ENCODE measurements at places on chromosomes 4 and X.

DNA sequence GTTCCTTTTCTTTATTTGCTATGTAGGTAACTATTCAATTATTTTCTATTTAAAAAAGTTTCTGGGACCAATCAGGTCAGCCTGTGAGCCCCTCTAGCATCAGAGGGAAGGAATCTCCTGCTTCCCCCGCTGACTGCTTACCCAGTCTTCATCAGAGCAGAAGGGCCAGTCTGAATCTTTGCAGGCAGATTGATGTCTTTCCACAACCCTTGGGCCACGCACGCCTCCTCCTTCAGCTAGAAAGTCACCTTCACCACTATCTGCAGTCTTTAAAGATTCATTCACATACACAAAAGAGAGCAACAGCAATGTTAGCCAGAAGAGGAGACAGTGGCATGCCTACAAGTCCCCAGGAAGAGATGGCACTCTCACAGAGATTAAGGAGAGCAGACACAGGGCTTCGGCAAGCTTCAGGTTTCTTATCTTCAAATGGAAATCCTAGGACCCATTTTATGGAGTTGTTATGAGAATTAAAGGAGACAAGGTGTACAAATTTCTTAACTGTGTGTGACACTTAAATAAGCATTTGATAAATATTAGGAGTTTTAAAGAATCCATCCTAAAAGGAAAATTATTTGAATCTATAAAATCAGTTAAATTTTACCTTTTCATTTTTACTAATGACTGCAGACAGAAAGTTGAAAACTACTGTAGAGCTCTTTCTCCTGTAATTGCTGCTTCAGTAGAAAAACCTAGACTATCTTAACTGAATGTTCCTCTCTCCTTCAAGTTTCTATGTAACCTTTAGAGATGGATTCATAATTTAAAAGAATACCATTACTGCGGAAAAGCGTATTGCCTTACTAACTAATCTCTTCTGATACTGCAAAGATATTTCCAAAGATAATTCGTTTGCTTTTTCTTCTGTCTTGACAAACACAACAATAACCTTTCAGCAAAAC is 995 bp downstream of the FGA start:
- DNase-seq: no peak

DNA sequence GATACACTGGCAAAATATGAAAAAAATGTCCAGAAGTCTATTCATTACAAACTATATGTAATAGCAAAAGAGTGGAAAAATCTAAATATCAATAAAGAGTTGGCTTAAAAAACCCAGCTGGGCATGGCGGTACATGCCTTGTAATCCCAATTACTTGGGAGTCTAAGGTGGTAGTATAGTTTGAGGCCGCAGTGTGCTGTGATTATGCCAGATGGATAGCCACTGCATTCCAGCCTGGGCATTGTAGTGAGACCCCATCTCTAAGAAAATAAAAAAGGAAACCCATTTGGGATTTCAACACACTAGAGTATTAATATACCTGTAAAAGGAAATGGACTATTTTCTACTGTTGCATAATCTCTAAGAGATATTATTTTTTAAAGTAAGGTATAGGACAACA is 45.4 kb downstream of the AFF1 start:
- DNase-seq: no peak

DNA sequence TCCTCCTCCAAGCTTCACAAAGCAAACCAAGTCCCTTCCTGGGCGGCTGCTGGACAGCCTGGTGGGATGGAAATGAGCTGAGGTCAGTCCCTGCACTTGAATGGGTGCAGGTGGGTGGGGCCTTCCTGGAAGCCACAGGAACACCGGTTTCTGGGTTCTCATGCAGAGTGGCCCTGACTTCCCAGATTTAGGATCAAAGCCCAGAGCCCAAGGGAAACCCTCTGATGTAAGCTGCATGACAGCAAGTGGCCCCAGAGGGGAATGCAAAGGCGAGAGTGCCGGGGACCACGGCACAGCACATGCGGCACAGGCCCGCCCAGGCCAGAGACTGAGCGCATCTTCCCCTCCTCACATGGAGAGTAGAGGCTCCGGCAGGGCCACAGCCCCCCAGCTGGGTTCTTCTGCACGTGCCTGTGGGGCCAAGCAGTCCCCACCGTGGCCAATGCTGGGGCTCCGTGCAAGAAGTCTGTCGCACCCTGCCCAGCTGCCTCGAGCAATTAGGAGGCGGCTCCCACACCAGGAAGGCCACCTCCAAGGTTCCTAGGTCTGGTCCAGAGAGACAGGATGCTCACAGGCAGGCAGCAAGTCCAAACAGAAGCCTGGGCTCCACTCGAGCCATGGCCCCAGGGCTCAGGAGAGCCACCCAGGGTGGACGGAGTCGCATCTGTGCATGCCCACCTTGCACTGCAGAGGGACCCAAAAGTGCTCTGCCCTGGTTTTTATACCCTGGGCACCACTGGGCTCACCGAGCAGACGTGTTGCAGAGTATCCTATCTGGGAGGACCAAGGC is 83.0 kb downstream of the HTRA3 start:
- peak; percentile 43 for DNase-seq

- DNase-seq: no peak
Measured at GRCh38 chr4:34193451-34194154, 2050.7 kb downstream of the ARAP2 start.

DNA sequence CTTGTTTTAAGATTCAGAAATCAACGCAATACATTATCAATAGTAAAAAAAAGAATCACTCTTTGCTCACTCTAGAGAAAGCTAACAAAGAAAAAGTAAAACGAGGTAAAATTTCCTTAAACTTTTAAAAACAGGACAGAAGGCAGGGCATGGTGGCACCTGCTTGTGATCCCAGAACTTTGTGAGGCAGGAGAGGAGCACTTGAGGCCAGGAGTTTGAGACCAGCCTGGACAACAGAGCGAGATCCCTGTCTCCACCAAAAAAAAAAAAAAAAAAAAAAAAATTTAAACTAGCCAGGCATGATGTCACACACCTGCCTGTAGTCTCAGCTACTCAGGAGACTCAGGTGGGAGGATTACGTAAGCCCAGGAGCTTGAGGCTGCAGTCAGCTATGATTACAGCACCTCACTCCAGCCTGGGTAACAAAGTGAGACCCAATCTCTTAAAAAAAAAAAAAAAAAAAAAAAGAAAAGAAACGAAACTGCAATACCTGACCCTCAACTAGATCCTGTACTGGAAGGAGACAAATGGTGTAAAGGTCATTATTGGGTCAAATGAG is 3.5 kb downstream of the CCNI start:
- no peak for DNase-seq

DNA sequence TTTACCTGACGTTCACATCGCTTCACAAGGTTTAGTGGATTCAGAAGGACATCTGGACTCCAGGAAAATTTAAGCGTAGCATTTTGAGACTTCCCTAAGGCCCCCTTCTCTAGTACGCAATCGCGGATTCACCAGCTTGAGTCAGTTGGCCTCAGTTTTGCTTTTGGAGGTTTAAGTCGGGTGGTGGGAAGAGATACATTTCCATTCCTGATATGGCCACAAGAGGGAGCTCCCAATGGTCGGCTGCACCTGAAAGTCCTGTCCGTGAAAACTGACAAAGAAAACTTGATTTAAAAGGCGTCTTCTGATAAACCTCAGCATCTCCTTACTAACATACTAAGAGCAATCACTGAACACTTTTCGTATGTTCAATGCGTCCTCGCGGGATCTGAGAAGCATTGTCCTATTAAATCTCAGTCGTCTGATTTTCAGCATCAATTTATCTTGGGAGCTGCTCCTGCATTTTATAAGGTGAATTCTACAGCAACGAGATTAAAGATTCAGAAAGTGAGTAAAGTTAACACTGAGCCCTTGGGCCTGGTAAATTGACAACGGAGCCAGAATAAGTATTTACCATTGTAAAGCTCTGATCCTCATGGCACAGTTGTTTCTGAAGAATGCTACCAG is 50.6 kb downstream of the LGI2 start:
- DNase-seq: peak; percentile 64

DNA sequence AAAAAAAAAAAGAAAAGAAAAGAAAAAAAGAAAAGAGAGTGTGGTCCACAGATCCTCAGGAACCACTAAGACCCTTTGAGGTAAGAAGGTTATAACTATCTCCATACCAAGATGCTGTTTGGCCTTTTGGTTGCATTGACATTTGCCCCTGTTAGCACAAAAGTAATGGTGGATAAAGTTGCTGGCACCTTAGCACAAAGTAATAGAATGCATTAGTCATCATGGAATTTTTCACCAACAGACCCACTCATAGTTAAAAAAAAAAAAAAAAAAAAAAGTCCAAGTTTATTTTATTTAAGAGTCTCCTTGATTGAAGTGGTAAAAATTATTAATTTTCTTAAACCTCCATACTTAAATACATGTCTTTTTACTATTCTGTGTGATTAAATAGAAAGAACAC is 78.4 kb upstream of the RBPJ start:
- no peak for DNase-seq

- no peak for DNase-seq
Measured at GRCh38 chr4:33025236-33025635, 2305.1 kb downstream of the PCDH7 start.

GRCh38 chrX:17606231-17606630 is 131.1 kb upstream of the SCML1 start:
- no peak for DNase-seq

- DNase-seq: no peak
Measured at GRCh38 chr4:122150931-122151330, 1.2 kb upstream of the BLTP1 start.

DNA sequence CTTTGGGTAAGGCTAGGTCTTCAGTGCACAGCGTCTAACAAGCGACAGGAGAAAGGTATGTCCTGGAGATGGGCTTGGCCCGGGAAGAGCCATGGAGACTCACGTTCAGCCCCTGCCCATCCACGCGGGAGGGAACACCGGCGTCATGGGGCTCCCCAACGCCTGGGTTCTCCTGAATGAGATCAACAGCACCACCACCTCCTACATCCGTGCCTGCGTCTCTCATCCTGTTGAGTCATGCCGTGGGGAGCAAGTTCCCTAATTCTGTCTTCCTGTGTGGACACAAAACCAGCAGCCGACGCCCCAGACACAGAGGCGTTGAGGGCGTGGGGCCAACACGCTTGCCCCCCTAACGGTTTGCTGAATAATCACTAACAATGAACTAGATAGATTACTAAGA is 20.1 kb upstream of the IL3RA start:
- DNase-seq: no peak

- no peak for DNase-seq
Measured at GRCh38 chr4:56857601-56858309, 36.3 kb upstream of the SPINK2 start.

- DNase-seq: no peak
Measured at GRCh38 chrX:29432534-29432933, 782.8 kb upstream of the MAGEB2 start.

GRCh38 chrX:73849073-73849472 is 286.1 kb downstream of the CHIC1 start:
- no peak for DNase-seq

- no peak for DNase-seq
Measured at GRCh38 chrX:45472968-45473367, 272.3 kb upstream of the DIPK2B start.

DNA sequence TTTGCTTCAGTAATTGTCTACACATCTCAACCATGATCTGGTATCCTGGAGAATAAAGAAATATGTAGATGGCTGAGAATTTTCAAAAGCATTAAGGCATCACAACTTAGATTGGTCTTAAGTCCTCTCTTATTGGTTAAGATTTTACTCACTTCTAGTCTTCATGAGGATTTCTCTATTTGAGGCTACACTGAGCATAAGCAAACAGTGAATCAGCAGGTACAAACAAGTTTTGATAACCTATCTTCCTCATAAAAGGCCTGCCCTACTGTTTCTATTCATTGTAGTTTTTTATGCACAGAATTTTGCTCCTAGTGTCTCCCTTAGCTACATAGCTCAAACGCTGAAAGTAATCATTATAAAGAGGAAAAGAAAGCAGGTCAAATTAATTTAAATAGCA is 460.7 kb upstream of the RPS6KA3 start:
- no peak for DNase-seq

DNA sequence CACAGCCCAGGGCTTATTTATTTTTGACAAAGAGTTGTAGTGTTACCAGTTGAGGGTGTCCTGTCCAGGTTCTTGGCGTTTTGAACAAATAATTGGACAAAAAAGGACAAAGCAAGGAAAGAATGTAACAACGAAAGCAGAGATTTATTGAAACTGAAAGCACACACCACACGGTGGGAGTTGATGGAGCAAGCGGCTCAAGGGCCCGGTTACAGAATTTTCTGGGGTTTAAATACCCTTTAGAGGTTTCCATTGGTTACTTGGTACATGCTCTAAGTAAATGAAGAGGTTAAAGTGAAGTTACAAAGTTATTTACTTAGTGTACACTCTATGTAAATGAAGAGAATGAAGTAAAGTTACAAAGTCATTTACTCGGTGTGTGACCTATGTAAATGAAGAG is 27.8 kb upstream of the OPHN1 start:
- no peak for DNase-seq

DNA sequence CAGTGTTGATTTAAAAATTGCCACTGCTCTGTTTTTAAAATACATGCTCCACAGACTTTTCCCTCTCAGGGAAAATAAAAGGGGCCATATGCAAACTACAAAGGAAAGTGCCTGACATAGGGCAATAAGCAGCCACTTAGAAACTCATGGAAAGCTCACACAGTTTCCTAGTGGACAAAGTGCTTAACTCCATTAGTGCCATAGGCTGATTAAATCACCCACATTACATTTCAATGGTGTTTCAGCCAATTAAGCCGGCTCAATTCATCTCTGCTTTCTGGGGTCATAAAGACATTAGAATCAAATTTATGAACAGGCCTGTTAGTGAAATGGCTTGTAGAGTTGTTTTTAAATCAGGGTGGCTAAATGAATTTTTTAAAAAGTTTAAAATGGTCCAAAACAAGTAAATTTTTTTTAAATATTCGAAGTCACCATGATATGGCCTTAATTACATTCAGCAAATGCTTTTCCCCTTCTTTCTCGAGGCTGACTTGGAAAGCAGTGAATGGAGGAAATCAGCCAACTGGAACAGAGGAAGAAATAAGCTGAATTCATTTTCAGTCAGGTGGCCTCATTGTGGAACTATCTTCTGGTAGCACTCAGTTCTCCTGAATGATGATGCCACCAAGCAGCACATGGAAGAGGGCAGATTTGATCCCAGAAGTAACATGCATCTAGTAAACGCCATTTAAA is 2305.1 kb upstream of the AGA start:
- DNase-seq: no peak

- no peak for DNase-seq
Measured at GRCh38 chrX:148314876-148315275, 185.5 kb upstream of the AFF2 start.

DNA sequence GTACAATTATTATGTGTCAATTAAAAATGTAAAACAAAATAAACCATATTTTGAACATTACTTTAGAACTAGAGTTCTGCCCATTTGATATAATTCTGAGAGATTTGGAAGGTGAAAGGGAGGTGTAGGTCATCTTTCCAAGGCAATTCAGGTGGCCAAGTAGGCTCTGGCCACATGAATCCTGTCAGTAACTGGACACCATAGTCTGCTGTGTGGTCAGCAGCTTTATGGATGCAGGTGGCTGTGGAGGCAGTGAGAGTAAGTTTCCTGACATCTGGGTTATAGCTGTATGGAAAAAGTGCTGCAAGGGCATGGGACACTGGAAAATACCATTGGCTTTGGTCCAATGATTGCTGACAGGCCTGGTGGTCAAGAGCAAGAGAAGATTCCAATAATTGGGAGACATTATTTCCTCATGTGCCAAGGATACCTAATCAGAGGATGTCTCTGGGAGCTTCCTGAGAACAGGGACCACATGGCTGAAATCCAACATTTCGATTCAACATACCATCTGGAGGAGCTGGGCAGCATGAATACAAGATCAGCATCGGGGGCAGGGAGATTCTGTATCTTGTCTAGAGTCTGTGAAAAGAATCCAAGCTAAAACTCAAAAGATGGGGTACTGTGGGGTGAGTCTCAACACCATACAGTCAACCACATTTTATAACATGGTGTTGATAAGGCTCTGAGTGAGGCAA is 523.1 kb downstream of the MID1IP1 start:
- no peak for DNase-seq

GRCh38 chr4:87255755-87256154 is 35.3 kb upstream of the KLHL8 start:
- no peak for DNase-seq

Data from islet precursor cell (in vitro differentiated cells).